ENCODE measurements at places on chromosomes 1 and 21.

DNA sequence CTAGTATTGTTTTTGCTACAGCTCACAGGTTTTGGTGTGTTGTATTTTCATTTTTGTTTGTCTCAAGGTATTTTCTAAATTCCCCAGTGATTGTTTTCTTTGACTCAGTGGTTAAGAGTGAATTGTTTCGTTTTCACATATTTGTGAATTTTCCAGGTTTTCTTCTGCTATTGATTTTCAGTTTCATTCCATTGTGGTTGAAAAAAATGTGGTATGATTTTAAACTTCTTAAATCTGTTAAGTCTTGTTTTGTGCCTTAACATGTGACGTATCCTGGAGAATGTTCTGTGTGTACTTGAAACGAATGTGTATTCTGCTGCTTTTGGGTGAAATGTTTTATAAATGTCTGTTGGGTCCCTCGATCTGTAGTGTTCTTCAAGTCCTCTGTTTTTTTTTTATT, 117.9 kb downstream of the KIF26B start:
- no peak for DNase-seq

GRCh38 chr21:45575304-45575992, 33.2 kb upstream of the SLC19A1 start:
- DNase-seq: no peak

DNA sequence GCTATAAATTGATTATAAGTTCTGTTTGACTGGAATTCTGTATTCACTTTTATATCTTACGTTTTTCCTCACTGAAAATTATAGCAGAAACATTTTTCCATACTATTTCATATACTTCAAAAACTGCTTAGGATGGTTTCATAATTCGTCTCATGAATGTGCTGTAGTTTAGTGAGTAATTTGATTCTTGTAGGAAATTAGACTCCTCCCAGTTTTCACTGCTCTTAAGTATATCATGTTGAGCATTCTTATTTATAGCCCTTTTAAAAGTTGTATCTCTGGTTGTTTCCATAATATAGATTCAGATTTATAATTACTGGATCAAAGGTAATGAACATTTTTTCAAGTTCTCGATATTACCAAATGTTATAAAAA, 250.6 kb downstream of the FMN2 start:
- DNase-seq: no peak

GRCh38 chr1:162724583-162725120, 65.8 kb upstream of the HSD17B7 start:
- DNase-seq: no peak

DNA sequence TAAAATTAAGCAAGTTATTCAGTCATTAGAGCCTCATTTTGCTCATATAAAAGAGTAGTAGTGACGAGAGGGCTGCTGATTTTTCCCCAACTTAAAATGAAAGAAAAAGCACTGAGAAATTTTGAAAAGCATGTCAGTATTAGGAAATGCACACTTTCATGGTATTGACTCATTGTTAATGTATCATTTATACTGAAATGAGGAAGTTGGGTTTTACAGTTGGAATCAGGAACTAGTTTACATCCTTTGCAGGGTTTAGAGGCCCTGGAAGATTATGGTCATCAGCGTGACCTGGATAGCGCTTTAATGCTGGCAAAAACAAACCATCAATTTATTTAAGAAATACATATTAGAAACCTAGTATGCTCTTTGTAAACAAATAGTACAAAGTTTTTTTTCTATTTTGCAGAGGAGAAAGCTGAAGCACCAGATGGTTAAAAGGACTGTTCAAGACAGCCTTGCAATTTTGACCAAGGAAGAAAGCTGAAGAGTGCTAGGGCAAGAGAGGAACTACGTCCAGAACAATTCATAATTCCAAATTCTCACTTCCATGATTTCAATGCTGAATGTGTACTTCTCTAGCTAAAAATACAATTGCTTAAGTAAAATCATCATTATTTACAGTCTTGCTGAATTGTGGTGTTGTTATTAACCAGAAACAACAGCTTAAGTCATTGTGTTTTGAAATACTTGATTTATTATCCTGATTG, 94.8 kb upstream of the SGIP1 start:
- no peak for DNase-seq

GRCh38 chr1:194809215-194809614, 1622.8 kb upstream of the B3GALT2 start:
- DNase-seq: no peak

GRCh38 chr1:198072177-198072576, 84.6 kb upstream of the NEK7 start:
- DNase-seq: no peak

DNA sequence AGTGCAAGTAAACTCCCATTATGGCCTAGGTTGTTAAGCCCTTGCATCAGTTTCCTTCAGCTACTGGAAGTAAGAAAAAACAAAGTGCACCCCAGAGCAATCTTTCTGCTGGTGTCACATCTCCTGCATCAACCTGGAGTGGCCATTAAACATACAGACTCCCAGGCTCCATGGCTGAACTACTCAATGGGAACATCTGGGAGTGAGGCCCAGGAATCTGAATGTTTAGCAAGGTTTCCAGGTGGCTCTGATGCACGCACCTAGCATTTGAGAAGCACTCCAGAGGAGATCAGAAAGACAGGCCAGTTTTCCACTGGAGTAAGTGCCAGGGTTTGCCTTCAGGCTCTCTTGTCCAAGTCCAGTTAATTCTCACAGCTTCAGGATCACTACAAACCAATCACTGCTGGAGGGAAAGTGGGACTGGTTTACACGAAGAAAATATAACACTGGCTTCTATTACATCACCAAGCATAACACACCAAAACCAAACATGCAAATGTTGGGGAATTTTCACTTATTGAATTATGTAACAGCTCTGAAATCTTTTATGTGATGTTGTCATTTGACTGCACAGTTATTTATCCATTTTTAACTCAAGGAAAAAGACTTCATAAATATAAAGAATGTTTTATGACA, 22.3 kb upstream of the ABCA4 start:
- DNase-seq: no peak

Data from stimulated activated CD4-positive, alpha-beta T cell treated with anti-CD3 and anti-CD28 coated beads, Interleukin-2, amount 100 ng/mL, for 24 hours (primary cell).